ENCODE measurements at places on chromosomes 6 and 20.
A peak's percentile ranks its signal among the peaks of the same experiment; 100 is the strongest.

GRCh38 chr6:75382634-75382900 lies 98.0 kb upstream of the TMEM30A start:
- DNase-seq: no peak

- DNase-seq: no peak
Measured at GRCh38 chr6:14676977-14677781, 559.6 kb downstream of the CD83 start.

- DNase-seq: no peak
Measured at GRCh38 chr6:31587791-31588777, 2.0 kb downstream of the LST1 start.

GRCh38 chr20:49814057-49814694 lies 1.5 kb downstream of the SLC9A8 start:
- DNase-seq: no peak

DNA sequence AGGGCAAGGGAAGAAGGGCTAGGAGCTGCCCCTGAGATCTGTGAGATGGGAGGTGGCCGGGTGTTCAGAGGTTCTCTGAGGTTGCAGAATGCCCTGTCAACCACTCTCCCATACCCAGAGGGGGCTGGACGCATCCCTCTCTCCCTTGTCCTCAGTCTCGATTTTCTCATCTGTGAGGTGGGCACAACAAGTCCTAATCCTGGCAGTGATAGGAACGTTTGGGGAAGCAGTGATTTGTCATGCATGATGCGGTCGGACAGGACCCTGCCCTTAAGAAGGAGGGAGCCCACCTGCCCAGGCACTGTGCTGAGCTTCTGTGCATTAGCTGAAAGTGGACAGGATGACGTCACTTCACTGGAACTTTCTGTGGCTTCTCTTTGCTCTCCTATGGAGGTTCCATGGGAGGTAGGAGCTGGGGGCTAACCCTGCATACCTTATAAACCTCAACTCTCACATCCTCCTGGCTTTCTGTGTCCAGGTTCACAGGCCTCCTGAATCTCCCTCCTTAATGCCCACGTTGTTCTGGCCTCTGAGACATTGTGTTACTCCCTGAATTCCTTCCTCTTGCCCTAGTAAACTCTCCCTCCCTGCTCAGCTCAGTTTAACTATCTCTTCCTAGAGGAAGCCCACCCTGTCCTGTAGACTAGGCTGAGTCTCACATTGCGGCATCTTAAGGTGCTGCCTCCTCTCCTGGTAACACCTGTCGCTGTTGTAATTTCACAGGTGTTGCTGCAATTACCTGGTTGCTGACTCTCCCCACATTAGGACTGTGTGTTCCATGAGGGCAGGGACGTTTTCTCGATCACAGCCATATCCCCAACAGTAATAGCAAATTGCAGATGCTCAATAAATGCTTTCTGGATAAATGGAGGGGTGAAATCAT lies 30.1 kb upstream of the CSNK2A1 start:
- DNase-seq: no peak

DNA sequence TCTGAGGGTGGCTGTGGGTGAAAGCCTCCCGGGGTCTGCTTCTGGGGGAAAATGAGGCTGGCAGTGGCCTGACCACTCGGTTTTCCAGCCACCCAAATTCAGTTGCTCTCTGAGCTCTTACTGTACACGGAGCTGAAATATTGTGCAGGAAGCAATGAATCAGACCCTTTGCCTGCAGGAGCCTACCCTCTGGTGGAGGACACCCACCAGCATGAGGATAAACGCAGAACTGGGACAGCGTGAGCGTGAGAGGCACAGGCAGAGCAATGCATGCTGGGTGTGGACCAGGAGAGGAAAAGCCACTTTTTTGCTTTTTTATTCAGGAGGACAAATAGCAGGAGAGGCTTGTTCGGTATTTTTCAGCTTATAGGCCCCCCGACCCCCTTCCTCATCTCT lies 298.0 kb downstream of the QKI start:
- DNase-seq: no peak

DNA sequence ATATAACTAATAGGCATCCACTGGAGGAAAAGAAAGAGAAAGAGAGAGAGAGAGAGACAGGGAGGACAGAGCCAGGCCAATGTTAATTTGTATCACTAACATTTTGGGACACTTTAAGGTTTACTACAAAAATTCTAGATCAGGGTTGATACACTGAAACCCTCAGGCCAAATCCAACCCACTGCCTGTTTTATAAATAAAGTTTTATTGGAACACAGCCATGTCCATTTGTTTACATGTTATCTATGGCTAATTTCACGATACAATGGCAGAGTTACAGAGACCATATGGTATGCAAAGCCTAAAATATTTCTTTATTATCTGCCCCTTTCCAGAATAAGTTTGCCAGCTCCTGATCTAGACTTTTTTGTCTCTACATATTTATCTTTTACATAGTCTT lies 263.9 kb downstream of the ZNF217 start:
- no peak for DNase-seq

- DNase-seq: no peak
Measured at GRCh38 chr6:158818581-158819212, 471 bp downstream of the EZR start.

GRCh38 chr6:21157186-21157929 lies 436.2 kb upstream of the SOX4 start:
- no peak for DNase-seq

GRCh38 chr6:408599-409102 lies 17.1 kb downstream of the IRF4 start:
- no peak for DNase-seq

- no peak for DNase-seq
Measured at GRCh38 chr6:151400473-151400872, 9.1 kb upstream of the ZBTB2 start.

DNA sequence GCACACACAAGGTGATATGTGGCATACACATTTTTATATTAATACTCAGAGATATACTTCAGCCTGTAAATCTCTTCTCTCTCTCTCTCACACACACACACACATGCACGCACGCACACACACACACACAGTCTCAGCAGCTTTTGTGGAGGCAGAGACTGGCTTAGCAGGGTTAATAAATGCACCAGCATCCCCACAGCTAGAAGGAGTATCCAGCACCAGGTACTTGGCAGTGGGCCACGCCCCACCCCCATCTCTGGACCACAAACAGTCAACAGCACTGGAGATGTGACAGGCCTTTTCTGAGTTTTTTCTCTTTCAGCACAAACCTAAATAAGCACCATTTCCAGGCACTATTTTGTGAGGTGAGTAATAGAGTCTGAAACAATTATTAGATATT lies 47.3 kb upstream of the LRFN2 start:
- DNase-seq: no peak

- DNase-seq: no peak
Measured at GRCh38 chr20:5504061-5504739, 187.4 kb upstream of the PROKR2 start.

- DNase-seq: no peak
Measured at GRCh38 chr6:23483896-23484295, 642.1 kb upstream of the NRSN1 start.

GRCh38 chr6:159107451-159108260 lies 61.5 kb upstream of the FNDC1 start:
- no peak for DNase-seq

DNA sequence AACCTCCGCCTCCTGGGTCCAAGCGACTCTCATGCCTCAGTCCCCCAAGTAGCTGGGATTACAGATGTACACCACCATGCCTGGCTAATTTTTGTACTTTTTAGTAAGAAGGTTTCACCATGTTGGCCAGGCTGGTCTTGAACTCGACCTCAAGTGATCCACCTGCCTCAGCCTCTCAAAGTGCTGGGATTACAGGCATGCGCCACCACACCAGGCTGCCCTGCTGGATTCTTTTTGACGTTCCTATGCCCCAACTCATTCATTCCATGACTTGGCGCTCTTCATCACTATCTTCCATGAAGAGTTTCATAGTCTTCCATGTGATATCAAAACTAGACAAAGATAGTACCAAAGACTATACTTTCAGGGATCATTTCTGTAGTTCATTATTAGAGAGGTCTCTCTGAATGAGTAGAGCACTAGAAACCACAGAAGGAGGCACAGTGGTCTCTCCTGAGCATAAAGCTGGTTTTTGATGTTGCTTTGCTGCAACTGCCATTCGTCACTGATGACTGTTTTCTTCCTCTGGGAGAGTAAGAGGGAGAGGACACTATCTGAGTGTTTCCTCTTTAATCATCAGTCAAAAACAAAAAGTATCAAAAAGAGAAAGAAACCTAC lies 23.5 kb downstream of the DNAAF9 start:
- DNase-seq: no peak

- no peak for DNase-seq
Measured at GRCh38 chr6:56594699-56595098, 48.0 kb downstream of the DST start.

- DNase-seq: no peak
Measured at GRCh38 chr6:2765896-2766766, 938 bp downstream of the WRNIP1 start.

DNA sequence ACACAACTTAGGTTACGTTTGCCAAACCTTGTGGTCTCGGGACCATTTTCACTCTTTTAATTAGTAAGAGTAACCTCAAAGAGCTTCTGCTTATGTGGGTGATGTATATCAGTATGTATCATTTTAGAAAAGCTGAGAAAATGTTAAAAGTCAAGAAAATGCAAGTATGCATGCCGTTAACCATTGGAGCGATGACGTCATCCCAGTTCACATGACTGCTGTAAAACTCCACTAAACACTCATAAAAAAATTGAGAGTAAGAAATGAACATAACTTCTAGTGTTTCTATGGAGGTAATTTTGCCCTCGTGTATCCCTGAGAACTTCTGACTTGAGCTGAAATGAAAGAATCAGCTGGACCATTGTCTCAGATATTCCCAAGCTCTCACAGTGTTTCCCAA lies 250.0 kb upstream of the CDH4 start:
- no peak for DNase-seq

GRCh38 chr6:158207422-158207788 lies 39.3 kb downstream of the GTF2H5 start:
- no peak for DNase-seq

DNA sequence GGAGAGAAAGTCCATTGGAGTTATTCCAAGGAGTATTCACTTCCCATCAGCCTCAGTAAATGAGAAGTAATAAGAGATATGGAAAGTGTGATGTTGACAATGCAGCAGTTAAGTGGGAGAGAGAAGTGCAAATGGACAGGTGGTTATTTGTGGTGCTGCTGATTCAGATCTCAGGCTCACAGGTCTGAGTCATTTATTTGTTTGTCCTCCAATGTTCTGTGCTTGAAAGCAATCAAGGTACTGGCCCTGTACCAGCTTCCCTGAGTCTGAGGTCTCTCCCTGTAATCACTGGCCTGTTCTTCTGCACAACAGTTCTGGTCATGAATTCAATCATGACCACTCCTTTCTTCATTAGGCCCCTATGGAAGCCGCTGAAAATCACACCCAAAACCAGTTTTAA lies 827.7 kb downstream of the MAFB start:
- no peak for DNase-seq

DNA sequence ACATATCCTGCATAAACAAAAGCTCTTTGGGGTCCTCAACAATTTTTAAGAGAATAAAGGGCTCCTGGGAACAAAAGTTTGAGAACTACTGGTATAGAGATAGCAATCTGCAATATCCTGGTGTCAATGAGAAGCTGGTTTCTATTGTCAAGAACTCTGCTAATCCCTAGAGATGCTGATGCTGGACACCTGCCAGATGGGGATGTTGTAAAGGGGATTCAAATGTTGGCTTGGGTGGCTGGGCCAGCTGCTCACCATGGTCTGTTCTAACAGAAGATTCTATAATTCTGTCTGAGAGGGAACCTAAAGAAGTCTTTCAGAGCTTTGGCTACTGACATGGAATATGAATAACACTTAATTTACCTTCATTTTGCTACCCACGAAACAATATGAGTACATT lies 137.8 kb downstream of the BTBD9 start:
- peak; percentile 95 for DNase-seq

GRCh38 chr6:32613475-32613874 lies 23.7 kb upstream of the HLA-DQA1 start:
- no peak for DNase-seq

DNA sequence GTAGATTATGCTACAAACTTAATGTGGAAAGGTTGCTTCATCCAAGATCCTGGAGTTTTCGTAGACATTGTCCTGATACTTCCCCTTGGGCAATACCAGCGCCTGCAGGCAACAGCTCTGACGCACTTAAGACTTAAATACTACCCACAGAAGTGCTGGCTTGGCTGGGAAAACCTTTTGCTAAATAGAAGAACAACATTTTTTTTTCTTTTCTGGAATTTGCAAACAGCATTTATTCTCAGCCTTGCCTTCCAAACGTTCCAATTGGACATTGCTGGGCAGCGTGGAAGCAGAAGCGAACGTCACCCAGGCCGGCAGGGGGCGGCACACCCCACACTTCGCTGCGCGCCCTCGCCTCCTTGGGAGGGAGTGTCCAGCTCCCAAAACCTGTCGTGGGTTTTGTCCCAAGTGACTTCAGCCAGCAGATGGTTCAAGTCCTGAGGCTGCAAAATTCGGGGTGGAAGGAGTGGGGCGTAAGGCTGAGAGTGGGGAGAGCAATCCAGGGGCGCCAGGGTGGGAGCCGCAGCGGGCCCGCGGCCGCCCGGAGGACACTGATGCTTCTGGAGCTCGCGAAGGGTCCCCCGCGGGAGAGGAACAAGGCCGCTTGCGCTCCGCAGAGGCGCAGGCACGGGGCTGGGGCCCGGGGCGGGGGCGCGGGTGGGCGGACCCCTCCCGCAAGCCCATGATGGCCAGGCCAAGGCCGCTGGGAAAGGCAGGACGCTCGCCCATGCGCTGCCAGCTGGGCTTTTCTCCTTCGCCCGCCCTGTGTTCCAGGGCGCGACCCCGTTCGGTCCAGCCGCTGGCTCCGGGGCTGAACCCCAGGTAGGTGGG lies 60.8 kb upstream of the MAP3K4 start:
- peak; percentile 47 for DNase-seq

GRCh38 chr6:30202366-30202765 lies 10.8 kb downstream of the TRIM26 start:
- no peak for DNase-seq

GRCh38 chr6:132526461-132526860 lies 11.6 kb upstream of the TAAR9 start:
- no peak for DNase-seq

DNA sequence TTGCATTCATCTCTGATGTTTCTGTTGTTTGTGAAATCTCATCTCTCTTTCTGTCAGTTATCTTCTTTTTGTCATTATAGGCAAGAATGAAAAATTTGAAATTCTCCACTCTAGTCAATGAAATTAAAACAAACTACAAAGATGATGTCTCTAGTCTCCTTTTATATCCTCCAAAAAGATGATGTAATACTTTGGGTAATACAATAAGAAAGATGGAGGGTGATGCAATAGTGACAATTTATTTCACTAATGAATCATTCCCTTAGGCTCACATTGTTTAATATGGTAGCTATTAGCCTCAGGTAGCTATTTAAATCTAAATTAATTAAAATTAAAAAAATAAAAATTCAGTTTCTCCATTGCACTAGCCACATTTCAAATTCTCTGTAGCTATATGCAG lies 145.4 kb downstream of the UST start:
- DNase-seq: no peak

DNA sequence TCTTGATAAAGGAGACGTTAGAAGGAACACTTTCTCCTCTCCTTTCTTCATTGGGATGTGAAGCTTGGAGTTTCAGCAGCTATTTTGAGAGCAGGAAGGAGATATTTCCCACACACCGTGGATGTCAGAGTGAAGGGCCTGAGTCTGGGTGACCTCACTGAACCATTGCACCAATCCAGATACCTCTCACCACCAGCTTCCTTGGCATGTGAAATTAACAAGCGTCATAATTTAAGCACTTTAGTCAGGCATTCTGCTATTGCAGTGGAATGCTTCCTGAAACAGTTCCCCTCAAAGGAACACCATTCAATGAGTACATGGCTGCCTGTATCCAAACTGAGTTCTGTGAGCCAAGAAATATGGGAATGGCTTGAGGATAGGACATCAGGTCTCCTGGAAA lies 83.7 kb downstream of the CHMP4B start:
- DNase-seq: no peak

- no peak for DNase-seq
Measured at GRCh38 chr6:24606200-24606930, 39.6 kb downstream of the KIAA0319 start.
